HepG2 (cell line): ENCODE measurements at places on chromosomes 2 and 18.

GRCh38 chr2:44680983-44681531, 260.4 kb upstream of the SIX3 start:
- H3K4me1 ChIP-seq = no peaks in the 10 kb centered on the region
- H3K36me3 ChIP-seq = no peaks in the 10 kb centered on the region
- no peaks in the 10 kb centered on the region for H3K27me3 ChIP-seq
- no peak overlapping the region for H3K27ac ChIP-seq
- H3K4me3 ChIP-seq = no peak overlapping the region
- no peak for DNase-seq

- no peak overlapping the region for H3K27ac ChIP-seq
- H3K27me3 ChIP-seq = no peaks in the 10 kb centered on the region
- H3K4me3 ChIP-seq = no peak overlapping the region
- no peak for DNase-seq
- no peaks in the 10 kb centered on the region for H3K4me1 ChIP-seq
Measured at GRCh38 chr2:240528406-240529040, 29.3 kb downstream of the ANKMY1 start.

DNA sequence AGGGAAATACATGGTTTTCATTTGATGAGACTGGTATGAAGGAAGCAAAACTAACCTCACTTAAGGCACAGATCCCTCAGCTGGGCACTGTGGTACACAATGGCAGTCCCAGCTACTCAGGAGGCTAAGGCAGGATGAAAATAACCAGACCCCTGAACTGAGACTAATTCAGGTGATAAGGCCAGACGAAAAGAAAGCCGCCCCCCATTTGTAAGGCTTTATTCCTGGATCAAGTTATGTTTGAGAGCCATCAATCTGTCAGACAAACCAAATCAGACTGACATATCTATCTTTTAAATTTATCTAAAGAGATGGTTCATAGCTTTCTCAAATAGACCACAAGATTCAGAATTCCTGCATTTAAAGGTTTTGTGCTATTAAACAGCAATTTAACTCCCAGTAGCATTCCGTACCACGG, 4.1 kb downstream of the SRSF7 start:
- peaks cover 83% of the 10 kb centered on the region for H3K4me1 ChIP-seq
- no peak overlapping the region; the same call in 1 of the 2 replicates for H3K4me3 ChIP-seq
- H3K27ac ChIP-seq = no peak overlapping the region
- H3K27me3 ChIP-seq = no peaks in the 10 kb centered on the region; the same call in 2 of the 3 replicates

DNA sequence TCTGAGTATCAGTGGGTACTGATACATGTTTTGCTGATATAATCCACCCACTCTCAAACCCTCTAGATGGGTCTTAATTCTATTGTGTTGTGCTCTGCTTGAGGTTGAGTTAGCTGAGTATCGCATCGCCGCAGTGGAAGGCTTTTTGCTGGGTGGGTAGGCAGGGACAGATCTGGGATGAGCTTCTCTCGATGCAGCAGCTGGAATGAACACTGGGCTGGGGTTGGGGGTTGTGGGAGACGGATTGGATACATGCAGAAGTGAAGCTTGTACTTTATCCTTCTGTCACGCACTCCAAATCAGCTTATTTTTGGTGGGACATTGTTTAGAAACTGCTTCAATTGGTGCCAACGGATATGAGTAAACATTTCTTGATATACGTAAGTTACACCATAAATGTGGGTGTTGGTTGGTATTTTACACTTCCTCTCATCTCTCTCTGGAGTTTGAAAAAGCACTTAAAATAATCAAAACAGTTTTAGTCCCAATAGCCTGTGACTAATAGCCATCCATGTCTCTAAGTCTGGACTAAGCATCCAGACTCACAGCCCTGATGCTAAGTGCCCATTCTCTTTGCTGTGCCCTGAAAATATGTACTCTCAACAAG, 107.1 kb downstream of the POLE4 start:
- H3K4me1 ChIP-seq = peaks cover 28% of the 10 kb centered on the region
- DNase-seq = no peak
- no peak overlapping the region for H3K4me3 ChIP-seq
- no peaks in the 10 kb centered on the region for H3K36me3 ChIP-seq
- H3K27me3 ChIP-seq = no peaks in the 10 kb centered on the region

- no peaks in the 10 kb centered on the region for H3K36me3 ChIP-seq
- H3K4me1 ChIP-seq = 0 out of 2 replicates have a peak, but pooled peaks cover 8% of the 10 kb centered on the region
- H3K4me3 ChIP-seq = no peak overlapping the region
- DNase-seq = peak; percentile 61
- H3K27me3 ChIP-seq = peaks cover 28% of the 10 kb centered on the region
Measured at GRCh38 chr2:131413148-131413747, 49.3 kb upstream of the RAB6D start.

DNA sequence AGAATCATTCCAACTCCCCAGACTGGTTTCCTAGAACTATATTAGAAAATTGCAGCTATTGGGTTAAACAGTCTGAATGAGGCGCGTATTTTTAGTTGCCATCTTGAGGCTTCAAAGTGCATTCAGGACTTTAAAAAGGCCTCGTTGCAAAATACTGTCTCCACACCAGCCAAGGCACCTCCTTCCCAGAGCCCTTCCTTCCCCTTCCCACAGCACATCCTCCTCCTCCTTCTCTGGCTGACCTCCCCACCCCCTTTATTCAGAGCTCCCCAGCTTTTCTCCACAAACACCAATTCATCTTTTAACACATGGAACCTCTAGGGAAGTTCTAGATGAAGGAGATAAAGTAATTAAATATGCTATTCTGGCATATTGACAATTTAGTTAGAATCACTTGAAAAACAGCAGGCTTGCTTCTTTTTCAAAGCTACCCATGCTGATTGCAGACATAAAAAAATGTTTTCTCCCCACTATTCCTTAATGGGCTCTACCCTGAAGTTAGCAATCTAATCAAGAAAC, 90.3 kb downstream of the RTP5 start:
- H3K36me3 ChIP-seq = no peaks in the 10 kb centered on the region
- no peak overlapping the region for H3K27ac ChIP-seq
- H3K4me1 ChIP-seq = no peaks in the 10 kb centered on the region

DNA sequence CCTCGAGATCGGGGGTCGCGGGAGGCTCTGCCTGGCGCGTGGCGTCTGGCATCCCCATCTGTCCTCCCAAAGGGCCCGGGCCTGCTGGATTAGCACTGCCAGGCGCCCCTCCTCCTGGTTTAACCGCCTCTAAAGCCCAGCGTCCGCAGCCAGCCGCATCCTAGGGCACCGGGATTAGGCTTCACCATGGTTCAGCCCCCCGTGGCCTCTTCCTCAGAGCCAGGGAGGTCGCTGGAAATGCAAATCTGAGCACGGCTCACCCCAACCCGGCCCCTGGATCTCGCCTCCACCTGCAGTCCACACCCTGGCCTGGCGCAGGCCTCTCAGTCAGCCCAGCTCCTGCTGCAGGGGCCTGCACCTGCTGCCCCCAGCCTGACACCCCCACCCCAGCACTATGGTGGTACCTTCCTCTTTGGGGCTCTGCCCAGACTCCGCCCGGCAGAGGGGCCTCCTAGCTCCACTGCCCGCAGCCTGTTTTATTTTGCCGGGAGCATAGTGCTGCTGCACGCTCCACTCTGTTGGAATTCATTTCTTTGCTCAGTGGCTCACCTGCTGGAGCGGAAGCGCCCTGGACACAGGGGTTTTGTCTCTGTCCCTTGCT, 13.2 kb downstream of the PRELID3A start:
- H3K27me3 ChIP-seq = no peaks in the 10 kb centered on the region
- peak overlapping the region; percentile 87 for H3K4me3 ChIP-seq
- H3K4me1 ChIP-seq = peaks cover 52% of the 10 kb centered on the region

GRCh38 chr2:217077831-217078407, 218.1 kb upstream of the TNP1 start:
- no peak overlapping the region for H3K27ac ChIP-seq
- no peak overlapping the region for H3K4me3 ChIP-seq
- DNase-seq = no peak

- no peaks in the 10 kb centered on the region for H3K36me3 ChIP-seq
- H3K27ac ChIP-seq = no peak overlapping the region
- DNase-seq = no peak
- no peaks in the 10 kb centered on the region for H3K4me1 ChIP-seq
- H3K27me3 ChIP-seq = no peaks in the 10 kb centered on the region; the same call in 1 of the 2 replicates
Measured at GRCh38 chr2:84865181-84865783, 15.6 kb downstream of the TRABD2A start.

GRCh38 chr2:28365158-28365557, 27.5 kb upstream of the FOSL2 start:
- no peak for DNase-seq
- H3K36me3 ChIP-seq = no peaks in the 10 kb centered on the region
- no peak overlapping the region for H3K4me3 ChIP-seq
- H3K27me3 ChIP-seq = peaks cover 62% of the 10 kb centered on the region
- no peak overlapping the region for H3K27ac ChIP-seq
- H3K4me1 ChIP-seq = peaks cover 41% of the 10 kb centered on the region

DNA sequence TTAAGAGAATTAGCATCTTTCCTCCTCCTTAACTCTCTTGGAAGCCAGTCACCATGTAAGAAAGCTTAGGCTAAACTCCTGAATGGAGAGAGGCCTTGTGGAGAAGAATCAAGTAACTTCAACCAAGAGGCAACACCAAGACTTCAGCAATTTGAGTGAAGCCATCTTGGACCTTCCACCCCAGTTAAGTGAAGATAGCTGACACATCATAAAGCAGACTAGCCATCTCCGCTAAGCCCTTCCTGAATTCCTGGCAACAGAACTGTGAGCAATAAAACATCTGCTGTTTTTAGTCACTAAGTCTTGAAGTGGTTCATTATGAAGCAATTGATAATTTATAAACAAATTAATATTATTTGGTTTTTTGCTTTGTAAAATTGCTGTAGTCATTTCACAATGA, 1.5 kb upstream of the ZNF397 start:
- no peak for DNase-seq
- no peak overlapping the region for H3K4me3 ChIP-seq
- H3K27ac ChIP-seq = no peak overlapping the region
- no peaks in the 10 kb centered on the region; the same call in 1 of the 2 replicates for H3K36me3 ChIP-seq

DNA sequence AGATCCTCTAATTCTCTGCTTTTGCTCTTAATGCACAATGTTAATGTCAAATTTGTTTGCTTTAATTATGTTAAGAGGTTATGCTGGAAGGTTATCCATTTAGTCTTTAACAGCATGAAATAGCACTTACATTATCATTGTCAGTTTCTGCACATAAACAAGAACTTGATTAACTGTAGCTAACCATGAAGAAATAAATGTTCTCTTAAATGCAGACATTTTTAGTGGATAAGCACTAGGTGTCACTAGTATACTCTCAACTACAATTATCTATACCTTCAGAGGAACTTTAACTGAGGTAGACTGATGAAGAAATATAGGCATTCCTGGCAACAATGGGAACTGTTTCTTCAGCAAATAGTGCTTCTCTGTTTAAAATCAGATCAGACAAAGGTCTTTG, 178.8 kb upstream of the CHST9 start:
- H3K27ac ChIP-seq = no peak overlapping the region
- no peak overlapping the region for H3K4me3 ChIP-seq
- DNase-seq = peak; percentile 10
- H3K4me1 ChIP-seq = no peaks in the 10 kb centered on the region
- H3K36me3 ChIP-seq = no peaks in the 10 kb centered on the region

DNA sequence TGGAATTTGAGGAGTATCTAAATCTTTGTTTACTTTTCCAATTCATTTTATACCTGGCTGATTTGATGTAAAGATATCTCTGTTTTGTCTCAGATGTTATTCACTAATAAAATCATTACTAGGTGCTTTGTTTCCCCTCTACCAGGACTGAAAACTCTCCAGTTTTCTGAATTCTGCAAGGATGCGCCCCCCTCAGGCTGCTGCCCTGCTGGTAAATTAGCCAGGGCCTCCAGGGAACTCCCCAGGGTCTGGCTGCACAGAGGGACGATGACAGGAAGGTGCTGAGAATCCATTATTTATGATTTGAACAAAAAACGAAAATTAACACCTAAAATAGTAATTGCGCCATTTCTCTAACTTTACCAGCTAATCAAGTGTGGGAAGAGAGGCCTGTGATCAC, 541.2 kb upstream of the POU3F3 start:
- no peak overlapping the region for H3K4me3 ChIP-seq
- H3K36me3 ChIP-seq = no peaks in the 10 kb centered on the region
- no peak for DNase-seq
- H3K4me1 ChIP-seq = no peaks in the 10 kb centered on the region
- no peaks in the 10 kb centered on the region for H3K27me3 ChIP-seq

DNA sequence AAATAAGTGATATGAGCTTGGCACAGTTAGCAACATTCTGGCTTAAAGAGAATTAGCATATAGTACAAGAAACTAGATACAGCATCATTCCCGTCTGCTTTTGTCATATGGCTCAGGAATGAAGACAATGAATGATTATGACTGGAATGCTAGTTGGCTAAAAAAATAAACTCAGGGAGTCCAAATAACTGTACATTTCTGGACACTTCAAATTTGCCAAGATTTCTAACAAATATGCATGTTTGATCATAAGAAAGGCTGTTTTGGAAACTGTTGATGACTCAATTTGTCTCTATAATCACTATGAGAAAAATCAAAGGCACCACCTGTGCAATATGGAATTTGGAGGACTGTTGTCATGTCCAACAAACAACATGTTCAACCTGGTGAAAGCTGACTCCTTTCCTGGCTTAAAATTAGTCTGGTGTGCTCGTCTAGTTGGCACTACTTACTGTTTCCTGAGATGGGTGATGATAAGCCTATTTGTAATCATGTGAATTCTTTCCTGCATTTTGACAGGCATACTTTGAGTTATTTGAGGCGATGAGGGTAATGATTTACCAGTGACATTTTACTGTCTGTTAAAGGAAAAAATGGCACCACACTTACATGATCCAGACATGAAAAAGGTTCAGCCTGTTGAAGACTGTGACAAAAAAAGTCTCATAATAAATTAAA, 133.9 kb upstream of the CDH20 start:
- H3K4me1 ChIP-seq = no peaks in the 10 kb centered on the region
- H3K27me3 ChIP-seq = no peaks in the 10 kb centered on the region
- no peak overlapping the region for H3K27ac ChIP-seq
- no peak overlapping the region for H3K4me3 ChIP-seq
- DNase-seq = no peak

- no peaks in the 10 kb centered on the region for H3K36me3 ChIP-seq
- no peak for DNase-seq
- no peaks in the 10 kb centered on the region for H3K4me1 ChIP-seq
Measured at GRCh38 chr2:217415316-217415715, 555.5 kb upstream of the TNP1 start.

- no peaks in the 10 kb centered on the region for H3K4me1 ChIP-seq
- no peak for DNase-seq
- H3K27me3 ChIP-seq = no peaks in the 10 kb centered on the region
- no peak overlapping the region for H3K27ac ChIP-seq
- H3K36me3 ChIP-seq = no peaks in the 10 kb centered on the region
Measured at GRCh38 chr2:214066862-214067261, 344.0 kb upstream of the VWC2L start.

- DNase-seq = no peak
- no peaks in the 10 kb centered on the region; the same call in 1 of the 2 replicates for H3K27me3 ChIP-seq
- H3K4me3 ChIP-seq = no peak overlapping the region
- H3K4me1 ChIP-seq = no peaks in the 10 kb centered on the region
Measured at GRCh38 chr2:29317077-29317517, 201.9 kb downstream of the CLIP4 start.
